ENCODE measurements at places on chromosomes 7 and 10.
A peak's percentile ranks its signal among the peaks of the same experiment; 100 is the strongest.

DNA sequence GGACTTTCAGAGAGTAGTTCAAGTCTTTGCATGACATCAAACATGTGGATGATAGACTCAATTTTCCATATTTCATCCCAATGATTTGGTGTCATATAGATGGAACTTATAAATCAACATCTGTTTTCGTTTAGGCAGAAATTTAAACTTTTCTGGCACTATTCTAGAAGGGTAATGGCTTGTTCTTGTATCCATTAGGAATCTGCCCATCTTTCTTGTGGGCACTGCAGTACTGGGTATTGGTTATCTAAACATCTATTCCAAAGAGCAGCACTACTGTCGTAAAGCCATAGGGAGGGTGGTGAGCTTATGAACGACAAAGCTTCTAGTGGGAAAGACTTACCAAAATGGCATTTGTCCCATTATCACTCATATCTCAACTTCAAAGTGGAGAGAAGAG is 273.5 kb downstream of the TWIST1 start:
- no peak for DNase-seq

GRCh38 chr7:25262586-25262985 is 34.3 kb upstream of the NPVF start:
- DNase-seq: no peak

- DNase-seq: peak; percentile 3
Measured at GRCh38 chr7:26865094-26865388, 651 bp upstream of the SKAP2 start.

- DNase-seq: no peak
Measured at GRCh38 chr10:95660283-95660682, 3.8 kb upstream of the ALDH18A1 start.

DNA sequence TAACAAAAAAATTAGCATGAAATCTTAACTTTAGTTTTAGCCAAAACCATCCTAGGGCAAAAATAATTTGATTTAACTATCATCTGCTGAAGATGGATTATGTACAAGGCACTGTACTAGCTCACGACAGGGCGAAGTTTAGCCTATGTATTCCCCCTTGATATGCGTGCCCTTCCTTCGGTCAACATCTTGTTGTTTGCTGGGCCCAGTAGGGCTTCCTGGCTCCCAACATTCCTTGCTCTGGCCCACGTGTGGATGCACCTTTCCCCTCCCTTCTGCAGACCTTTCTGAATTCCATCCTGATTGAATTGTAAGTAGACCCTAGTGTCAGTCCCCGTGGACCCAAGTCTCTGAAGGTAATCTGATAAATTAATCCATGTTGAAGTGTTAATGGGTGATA is 212.0 kb downstream of the RELN start:
- DNase-seq: no peak

GRCh38 chr10:96846926-96847325 is 14.8 kb downstream of the LCOR start:
- no peak for DNase-seq

- DNase-seq: no peak
Measured at GRCh38 chr7:131346885-131347592, 19.4 kb downstream of the MKLN1 start.

DNA sequence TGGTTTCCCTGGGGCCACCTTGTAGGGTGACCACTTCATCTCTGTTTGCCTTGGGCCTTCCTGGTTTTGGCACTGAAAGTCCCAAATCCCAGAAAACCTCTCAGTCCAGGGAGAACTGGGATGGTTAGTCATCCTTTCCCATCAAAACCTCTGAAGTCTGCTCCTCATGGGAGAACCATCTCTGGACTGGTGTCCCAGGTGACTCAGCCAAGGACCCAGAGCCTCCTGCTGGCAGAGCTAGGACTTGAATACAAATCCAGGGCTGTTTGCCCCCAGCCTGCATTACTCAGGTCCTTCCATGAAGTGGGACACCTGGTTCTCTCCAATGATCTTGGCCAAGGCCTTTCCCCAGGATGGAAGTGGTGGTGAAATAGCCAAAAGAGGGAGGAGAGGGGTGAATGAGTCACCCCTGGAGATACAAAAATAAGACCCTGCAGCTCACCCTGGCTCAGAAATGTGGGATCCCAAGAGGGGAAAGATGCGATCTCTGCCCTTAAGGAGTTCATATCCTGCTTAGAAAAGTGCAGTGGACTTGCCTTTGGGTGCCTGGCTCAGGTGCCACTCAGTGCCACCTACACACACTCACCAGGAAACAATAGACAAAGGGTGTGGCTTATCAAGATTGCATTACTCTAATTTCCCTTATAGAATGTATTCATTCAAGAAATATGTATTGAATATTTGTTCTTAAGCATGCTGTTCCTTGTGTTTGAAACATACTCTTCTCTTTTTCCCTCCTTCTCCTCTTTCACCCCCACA is 22.0 kb downstream of the ADRA2A start:
- no peak for DNase-seq

Data from T-cell (primary cell).